Activated naive CD4-positive, alpha-beta T cell treated with anti-CD3 and anti-CD28 coated beads for 36 hours (primary cell): ENCODE measurements at places on chromosomes 3 and 15. TPM values are rescaled to one million over a fixed set of nuclear protein-coding genes. Genes with fewer than 3 reads are reported as not detected.

DNA sequence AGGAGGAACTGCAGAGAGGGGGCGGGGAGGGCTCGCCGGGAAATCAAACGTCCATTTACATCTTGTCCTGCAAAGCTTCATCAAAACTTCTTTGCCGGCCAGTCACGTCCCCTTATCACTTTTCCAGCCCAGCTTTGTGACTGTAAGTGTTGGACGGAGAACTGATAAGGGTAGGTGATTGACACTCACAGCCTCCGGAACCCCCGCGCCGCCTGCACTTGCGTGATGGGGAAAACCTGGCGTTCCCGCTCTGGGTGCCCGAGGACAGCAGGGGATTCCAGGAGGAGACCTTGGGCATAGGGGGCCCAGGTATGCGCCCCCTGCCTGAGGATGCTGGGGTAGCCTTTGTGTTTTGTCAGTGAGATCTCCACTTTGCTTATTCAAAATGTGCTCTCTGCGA is 72.8 kb upstream of the ANKRD34C start:
- H3K4me1 ChIP-seq: no peaks in the 10 kb centered on the region
- H3K36me3 ChIP-seq: no peaks in the 10 kb centered on the region
- DNase-seq: no peak
- H3K27me3 ChIP-seq: peaks cover 30% of the 10 kb centered on the region
- no peak overlapping the region for H3K4me3 ChIP-seq

DNA sequence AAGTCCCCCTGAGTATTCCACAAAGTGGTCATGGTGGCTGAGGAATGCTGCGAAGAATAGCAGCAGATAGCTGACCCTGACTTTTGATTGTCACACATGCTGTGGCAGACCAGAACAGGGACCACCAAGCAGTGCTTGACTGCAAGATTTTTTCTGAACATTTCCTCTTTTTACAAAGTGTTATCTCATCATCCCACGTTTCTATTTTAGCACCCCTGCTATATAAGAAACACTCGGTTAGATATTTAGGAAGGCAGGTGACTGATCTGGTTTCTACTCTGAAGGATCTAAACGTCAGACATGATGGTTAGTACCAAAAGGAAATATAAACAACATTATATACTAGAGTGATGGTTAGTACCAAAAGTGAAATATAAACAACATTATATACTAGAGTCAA is 9.1 kb downstream of the SLC25A26 start:
- H3K27ac ChIP-seq: peak overlapping the region; percentile 20
- H3K4me3 ChIP-seq: no peak overlapping the region
- no peak for DNase-seq

DNA sequence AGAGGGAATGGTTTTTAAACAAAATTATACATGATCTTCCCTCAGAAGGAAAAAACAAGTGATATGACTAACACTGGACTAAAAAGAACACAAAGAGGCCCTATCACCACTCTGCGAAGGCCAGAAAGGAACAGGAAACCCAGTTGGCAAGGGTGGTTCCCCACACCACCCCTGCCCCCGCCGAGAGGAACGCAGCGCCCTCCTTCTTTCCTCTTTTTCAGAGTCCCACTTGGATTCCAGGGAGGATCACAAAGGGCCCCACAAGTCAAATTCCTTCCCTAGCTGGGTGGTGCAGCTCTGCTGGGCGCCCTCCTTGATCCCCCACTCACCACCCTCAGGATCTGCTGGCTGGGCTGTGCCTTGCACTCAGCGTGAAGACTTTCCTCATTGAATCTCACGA is 29.8 kb downstream of the PLA1A start:
- peak; percentile 30 for DNase-seq
- H3K27ac ChIP-seq: no peak overlapping the region
- no peak overlapping the region for H3K4me3 ChIP-seq
- H3K4me1 ChIP-seq: peaks cover 24% of the 10 kb centered on the region
- no peaks in the 10 kb centered on the region for H3K36me3 ChIP-seq

DNA sequence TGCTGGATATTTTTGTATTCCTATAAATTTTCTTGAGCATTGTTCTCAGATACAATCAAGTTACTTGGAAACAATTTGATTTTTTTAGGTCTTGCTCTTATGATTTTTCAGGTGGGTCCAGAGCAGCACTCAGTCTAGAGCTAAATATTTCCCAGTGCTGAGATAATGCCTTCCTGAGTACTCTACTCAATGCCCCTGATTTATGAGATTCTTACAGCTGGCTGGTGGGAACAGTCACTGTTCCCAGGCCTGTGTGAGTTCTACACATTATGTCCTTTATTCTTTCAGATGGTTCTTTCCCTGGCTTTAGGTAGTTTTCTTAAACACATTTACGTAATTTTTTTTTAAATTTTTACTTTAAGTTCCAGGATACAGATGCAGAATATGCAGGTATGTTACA is 51.0 kb upstream of the EIF5A2 start:
- H3K4me3 ChIP-seq: no peak overlapping the region
- no peaks in the 10 kb centered on the region for H3K4me1 ChIP-seq
- peaks cover 5% of the 10 kb centered on the region for H3K27me3 ChIP-seq
- no peaks in the 10 kb centered on the region for H3K36me3 ChIP-seq
- no peak for DNase-seq

GRCh38 chr3:52196977-52197376 is 983 bp upstream of the ALAS1 start:
- H3K27ac ChIP-seq: peak overlapping the region; percentile 4
- H3K36me3 ChIP-seq: peaks cover 21% of the 10 kb centered on the region
- peaks cover 49% of the 10 kb centered on the region for H3K4me1 ChIP-seq
- H3K4me3 ChIP-seq: no peak overlapping the region
- H3K27me3 ChIP-seq: no peaks in the 10 kb centered on the region

- no peaks in the 10 kb centered on the region for H3K27me3 ChIP-seq
- H3K36me3 ChIP-seq: peaks cover 24% of the 10 kb centered on the region
- no peak overlapping the region for H3K4me3 ChIP-seq
Measured at GRCh38 chr3:38128303-38128655, 8.6 kb downstream of the ACAA1 start.

GRCh38 chr3:13818919-13819318 is 61.0 kb downstream of the WNT7A start:
- peaks cover 40% of the 10 kb centered on the region for H3K36me3 ChIP-seq
- DNase-seq: no peak
- H3K27me3 ChIP-seq: no peaks in the 10 kb centered on the region
- no peak overlapping the region for H3K27ac ChIP-seq
- no peak overlapping the region for H3K4me3 ChIP-seq

GRCh38 chr3:188667926-188668325 is 503.8 kb upstream of the TPRG1 start:
- no peaks in the 10 kb centered on the region for H3K27me3 ChIP-seq
- peaks cover 1% of the 10 kb centered on the region for H3K36me3 ChIP-seq
- DNase-seq: no peak

DNA sequence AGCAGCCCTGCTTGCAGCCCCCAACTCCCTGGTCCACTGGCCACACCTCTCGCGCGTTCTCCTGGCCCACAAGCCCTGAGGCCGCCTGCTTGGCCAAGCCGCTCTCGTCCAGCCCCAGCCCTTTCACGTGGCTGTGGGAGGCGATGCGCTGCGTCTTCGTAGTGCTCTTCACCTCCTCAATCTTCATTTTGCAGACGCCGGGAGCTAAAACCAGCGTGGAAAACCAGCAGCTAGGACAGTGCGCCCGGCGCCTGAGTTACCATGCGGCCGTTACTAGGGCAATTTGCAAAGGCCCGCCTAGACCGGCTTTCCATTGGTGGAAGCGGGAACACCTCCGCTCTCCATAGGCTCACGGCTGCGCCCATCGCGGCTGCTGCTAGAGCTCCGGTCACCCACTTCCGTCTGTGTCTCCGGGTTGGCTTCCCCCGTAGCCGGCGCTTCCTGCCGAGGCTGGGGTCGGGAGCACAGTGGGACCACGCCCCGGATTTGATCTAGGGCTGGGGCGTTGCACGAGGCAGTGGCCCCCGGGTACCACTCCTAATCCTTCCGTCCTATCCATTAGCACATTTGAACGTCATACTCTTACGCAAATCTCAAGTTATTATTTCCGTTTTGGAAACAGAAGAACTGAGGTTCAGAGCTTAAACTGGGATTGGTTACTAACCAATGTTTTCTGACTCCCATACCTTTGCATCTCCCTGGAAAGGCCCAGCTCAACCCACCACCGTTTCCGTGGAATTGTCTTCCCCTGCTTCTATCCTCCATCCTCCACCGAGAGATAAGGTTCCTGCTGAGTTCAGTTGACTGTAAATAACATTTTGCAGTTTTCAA is at the start of gene RUVBL1:
RUVBL1 (minus strand) TSS at position 275 of the 831 bp plus-strand sequence; CDS start at position 187, 88 bp downstream.
- H3K36me3 ChIP-seq: peaks cover 19% of the 10 kb centered on the region
- H3K27ac ChIP-seq: peak within 1 kb of the TSS; percentile 86
- peak within 1 kb of the TSS; percentile 93 for H3K4me3 ChIP-seq
- no peaks in the 10 kb centered on the region for H3K27me3 ChIP-seq

DNA sequence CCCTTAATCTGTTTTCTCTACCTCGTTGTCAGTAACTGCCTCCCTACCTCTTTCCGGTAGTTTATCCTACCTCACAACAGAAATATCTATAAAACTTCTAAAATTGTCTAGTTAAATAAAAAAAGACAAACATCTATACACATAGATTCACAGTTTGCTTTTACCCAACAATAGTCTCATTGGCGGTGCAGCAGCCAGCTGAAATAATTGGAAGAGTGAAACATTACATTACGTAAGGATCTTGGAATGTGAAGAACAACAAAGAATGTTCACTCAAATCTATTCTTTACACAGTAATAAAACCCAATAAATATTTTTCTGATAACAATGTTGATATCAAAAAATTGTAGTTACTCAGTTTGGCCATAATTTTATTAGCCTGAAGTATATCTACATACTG is 115.5 kb upstream of the ARPP21 start:
- H3K27me3 ChIP-seq: no peaks in the 10 kb centered on the region
- no peaks in the 10 kb centered on the region for H3K4me1 ChIP-seq
- H3K36me3 ChIP-seq: no peaks in the 10 kb centered on the region
- H3K4me3 ChIP-seq: no peak overlapping the region
- H3K27ac ChIP-seq: no peak overlapping the region

- H3K36me3 ChIP-seq: no peaks in the 10 kb centered on the region
- H3K27ac ChIP-seq: no peak overlapping the region
- no peaks in the 10 kb centered on the region for H3K4me1 ChIP-seq
- H3K27me3 ChIP-seq: peaks cover 15% of the 10 kb centered on the region
- DNase-seq: no peak
Measured at GRCh38 chr3:97417-98258, 98.9 kb upstream of the CHL1 start.

DNA sequence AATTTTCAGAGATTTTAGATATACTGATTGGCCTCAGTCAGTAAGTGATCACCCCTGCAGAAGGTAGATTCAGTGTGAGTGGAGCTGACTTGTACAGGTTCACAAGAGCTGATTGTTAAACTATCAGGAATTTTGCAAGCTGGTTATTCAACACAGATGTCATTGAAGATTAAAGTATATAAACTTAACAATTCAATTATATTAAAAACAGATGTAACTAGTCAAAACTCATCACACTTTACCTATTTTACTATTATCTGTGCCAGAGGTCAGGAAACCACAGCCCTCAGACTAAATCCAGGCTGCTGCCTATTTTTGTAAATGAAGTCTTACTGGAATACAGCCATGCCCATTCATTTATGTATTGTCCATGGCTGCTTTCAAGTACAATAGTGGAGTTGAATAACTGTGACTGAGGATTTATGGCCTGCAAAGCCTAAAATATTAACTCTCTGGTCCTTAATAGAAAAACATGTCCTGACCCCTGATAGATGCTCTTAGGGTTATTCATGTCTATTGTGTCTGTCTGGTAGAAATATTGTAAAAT is 429.3 kb upstream of the PDZRN3 start:
- no peaks in the 10 kb centered on the region for H3K4me1 ChIP-seq
- no peaks in the 10 kb centered on the region for H3K36me3 ChIP-seq
- H3K27me3 ChIP-seq: no peaks in the 10 kb centered on the region
- H3K4me3 ChIP-seq: no peak overlapping the region

DNA sequence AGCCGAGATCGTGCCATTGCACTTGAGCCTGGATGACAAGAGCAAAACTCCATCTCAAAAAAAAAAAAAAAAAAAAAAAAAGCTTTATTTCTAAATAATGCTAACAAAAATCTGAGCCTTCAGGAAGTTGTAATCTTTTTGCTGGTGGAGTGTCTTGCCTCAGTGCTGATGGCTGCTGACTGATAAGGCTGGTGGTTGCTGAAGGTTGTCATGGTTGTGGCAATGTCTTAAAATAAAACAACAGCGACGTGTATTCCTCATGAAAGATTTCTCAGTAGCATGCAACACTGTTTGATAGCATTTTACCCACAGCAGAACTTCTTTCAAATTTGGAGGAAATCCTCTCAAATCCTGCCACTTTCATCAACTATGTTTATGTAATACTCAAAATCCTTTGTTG is 77.4 kb upstream of the PTPRG start:
- no peak for DNase-seq
- no peak overlapping the region for H3K4me3 ChIP-seq
- H3K36me3 ChIP-seq: no peaks in the 10 kb centered on the region
- H3K27me3 ChIP-seq: no peaks in the 10 kb centered on the region
- H3K27ac ChIP-seq: no peak overlapping the region
- peaks cover 8% of the 10 kb centered on the region for H3K4me1 ChIP-seq

DNA sequence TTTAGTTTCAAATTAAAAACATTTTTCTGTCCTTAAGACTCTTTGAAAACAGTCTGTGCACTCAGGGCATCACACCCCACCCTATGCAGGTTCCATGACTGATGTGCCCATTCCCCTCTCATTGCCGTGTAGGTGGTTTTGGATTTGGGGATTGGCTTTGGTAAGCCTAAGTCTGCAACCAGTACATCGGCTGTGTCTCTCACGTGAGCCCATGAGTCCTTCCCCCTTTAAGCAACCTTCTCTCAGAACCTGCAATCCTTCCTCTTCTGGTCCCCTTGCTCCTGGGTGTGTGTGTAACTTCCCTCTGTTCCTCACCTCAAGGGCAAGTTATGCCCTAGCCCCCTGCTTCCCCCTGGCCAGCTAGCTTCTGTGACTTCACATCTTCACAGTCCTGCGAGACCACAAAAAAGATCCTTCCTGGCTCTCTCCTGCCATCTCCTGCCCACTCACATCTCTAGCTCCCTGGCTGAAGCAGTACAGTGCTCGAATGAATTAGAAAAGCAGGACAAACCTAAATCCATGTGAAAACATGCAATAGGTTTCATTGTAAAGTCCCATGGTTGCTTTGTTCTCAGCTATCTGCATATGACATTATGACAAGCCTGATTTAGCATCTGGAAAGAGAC is 126.7 kb downstream of the UACA start:
- no peaks in the 10 kb centered on the region for H3K36me3 ChIP-seq
- no peak overlapping the region for H3K27ac ChIP-seq
- H3K27me3 ChIP-seq: peaks cover 2% of the 10 kb centered on the region
- H3K4me1 ChIP-seq: peaks cover 15% of the 10 kb centered on the region
- DNase-seq: no peak
- H3K4me3 ChIP-seq: no peak overlapping the region

GRCh38 chr3:18810306-18810661 is 338.0 kb upstream of the KCNH8 start:
- no peaks in the 10 kb centered on the region for H3K36me3 ChIP-seq
- no peaks in the 10 kb centered on the region for H3K27me3 ChIP-seq
- H3K4me3 ChIP-seq: no peak overlapping the region
- peak overlapping the region; percentile 71 for H3K27ac ChIP-seq
- peaks cover 33% of the 10 kb centered on the region for H3K4me1 ChIP-seq

Gene HIGD1A
- total RNA-seq: 57.1 TPM

Gene GOLGA8T
- total RNA-seq: not detected

Gene LTK
- total RNA-seq: not detected

Gene FSIP1
- total RNA-seq: 0.27 TPM

Gene TMEM39A
- 26.9 TPM for total RNA-seq

Gene SMCO1
- not detected for total RNA-seq

Gene SLC2A2
- not detected for total RNA-seq

Gene PROK2
- not detected for total RNA-seq

Gene LTF
- total RNA-seq: not detected

Gene C2CD4A
- 0.14 TPM for total RNA-seq

Gene AMOTL2
- not detected for total RNA-seq

Gene THAP10
- not detected for total RNA-seq

Gene KCNMB2
- total RNA-seq: not detected

Gene SNTN
- not detected for total RNA-seq

Gene LRRIQ4
- 0.12 TPM for total RNA-seq
